ENCODE measurements at places on chromosomes 7 and 10.

GRCh38 chr7:127884066-127884559 is 147.1 kb downstream of the LRRC4 start:
- DNase-seq, result no peak

GRCh38 chr7:116963234-116963633 is 9.9 kb downstream of the ST7 start:
- no peak for DNase-seq

GRCh38 chr10:2680821-2681220 is 386.5 kb upstream of the PFKP start:
- no peak for DNase-seq

- no peak for DNase-seq
Measured at GRCh38 chr7:36468370-36469101, 78.9 kb downstream of the ANLN start.

DNA sequence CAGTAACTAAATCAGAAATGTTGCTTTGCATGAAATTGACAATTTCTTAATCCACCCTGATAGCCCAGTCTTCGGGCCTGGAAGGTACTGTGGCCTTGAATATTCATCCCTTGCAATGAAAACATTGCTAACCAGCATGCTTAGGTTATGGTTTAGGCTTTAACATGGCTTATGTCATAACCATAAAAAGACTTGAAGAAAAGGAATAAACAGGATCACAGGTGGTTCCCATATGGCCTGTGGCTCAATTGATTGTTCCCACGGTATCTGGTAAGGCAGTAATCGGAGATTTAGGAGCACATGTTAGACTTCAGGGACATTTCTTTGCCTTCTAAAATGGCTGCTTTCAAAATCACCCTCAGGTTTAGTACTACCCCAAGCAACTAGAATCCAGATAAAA is 139.5 kb downstream of the ST7 start:
- DNase-seq, result no peak

Measured in activated CD4-positive, alpha-beta T cell treated with anti-CD3 and anti-CD28 coated beads, Interleukin-2, amount 50 U/mL, for 1 hour (primary cell).